ENCODE measurements at places on chromosomes 16 and 17.

DNA sequence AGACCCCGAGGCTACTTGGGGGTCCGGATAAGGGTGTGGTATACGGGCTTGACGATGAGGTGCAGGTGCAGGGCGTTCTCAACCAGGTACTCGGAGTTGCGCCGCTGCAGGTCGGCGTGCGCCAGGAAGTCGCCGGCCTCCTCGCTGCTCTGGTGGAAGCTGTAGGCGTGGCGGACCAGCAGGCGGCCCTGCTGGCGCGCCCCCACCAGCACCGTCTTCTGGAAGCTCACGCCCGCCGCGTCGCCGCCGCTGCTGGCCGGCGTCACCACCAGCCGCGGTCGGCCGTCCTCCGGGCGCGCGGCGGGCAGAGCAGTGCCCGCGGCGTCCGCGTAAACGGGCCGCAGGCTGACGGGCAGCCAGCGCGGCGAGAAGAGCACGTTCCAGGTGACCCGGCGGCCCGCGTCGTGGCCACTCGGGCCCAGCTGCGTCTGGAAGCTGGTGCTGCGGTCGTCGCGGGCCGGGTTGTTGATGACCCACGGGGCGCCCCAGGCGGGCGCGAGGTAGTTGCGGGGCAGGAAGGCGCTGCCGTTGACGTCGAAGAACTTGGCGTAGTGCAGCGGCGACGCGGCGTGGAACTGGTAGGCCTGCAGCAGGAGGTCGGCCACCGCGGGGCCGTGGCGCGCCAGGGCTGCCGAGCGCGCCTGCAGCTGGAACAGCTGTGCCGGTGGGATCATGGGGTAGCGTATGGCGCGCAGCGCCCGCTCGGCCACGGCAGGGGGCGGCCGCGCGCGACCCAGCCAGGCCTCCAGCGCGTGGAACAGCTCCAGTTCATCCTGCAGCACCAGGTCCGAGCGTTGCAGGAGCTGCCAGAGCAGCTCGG lies 4.8 kb downstream of the BTBD17 start:
- no peak for DNase-seq

- DNase-seq, result no peak
Observed at GRCh38 chr17:1762901-1763898, 1.3 kb downstream of the SERPINF1 start.

- DNase-seq, result no peak
Observed at GRCh38 chr17:61076621-61077031, 323.0 kb upstream of the TBX2 start.

GRCh38 chr17:39923836-39924690 lies 3.3 kb downstream of the ORMDL3 start:
- DNase-seq, result no peak

DNA sequence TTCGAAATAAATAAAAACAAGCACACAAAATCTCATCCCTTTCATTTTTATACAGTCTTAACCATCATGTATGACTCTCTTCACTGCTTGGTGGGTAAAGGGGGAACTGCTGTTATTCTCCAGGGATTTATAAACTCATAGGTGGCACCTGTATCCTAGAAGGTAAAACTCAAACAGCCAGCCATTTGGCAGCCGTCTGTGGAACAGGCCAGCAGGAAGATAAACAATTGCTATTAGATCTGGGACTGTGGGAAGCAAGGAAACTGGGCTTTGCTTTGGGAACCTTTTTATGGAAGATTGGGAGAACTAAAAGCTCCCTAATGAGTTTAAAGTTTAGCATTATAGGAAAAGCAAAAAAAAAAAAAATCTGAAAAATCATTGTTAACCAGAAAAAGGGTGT lies 126.0 kb downstream of the TANGO6 start:
- no peak for DNase-seq

- no peak for DNase-seq
Observed at GRCh38 chr17:2374549-2375285, 26.1 kb downstream of the MNT start.

- no peak for DNase-seq
Observed at GRCh38 chr17:58534901-58535421, 20.5 kb upstream of the MTMR4 start.

GRCh38 chr16:81861503-81861902 lies 82.4 kb downstream of the PLCG2 start:
- no peak for DNase-seq

- peak; percentile 69 for DNase-seq
Observed at GRCh38 chr16:85437166-85438052, 175.7 kb upstream of the GSE1 start.

GRCh38 chr16:14364112-14364385 lies 266.0 kb downstream of the PARN start:
- DNase-seq, result no peak

GRCh38 chr17:20998571-20999043 lies 44.2 kb downstream of the USP22 start:
- DNase-seq, result no peak
